Psoas muscle (tissue), 8 donors: ENCODE measurements at places on chromosomes 7 and 10. TPM values are rescaled to one million over a fixed set of nuclear protein-coding genes. Genes with fewer than 3 reads are reported as not detected.

Gene RAB19
- total RNA-seq, result not detected

Gene ANXA8
- not detected for total RNA-seq

DNA sequence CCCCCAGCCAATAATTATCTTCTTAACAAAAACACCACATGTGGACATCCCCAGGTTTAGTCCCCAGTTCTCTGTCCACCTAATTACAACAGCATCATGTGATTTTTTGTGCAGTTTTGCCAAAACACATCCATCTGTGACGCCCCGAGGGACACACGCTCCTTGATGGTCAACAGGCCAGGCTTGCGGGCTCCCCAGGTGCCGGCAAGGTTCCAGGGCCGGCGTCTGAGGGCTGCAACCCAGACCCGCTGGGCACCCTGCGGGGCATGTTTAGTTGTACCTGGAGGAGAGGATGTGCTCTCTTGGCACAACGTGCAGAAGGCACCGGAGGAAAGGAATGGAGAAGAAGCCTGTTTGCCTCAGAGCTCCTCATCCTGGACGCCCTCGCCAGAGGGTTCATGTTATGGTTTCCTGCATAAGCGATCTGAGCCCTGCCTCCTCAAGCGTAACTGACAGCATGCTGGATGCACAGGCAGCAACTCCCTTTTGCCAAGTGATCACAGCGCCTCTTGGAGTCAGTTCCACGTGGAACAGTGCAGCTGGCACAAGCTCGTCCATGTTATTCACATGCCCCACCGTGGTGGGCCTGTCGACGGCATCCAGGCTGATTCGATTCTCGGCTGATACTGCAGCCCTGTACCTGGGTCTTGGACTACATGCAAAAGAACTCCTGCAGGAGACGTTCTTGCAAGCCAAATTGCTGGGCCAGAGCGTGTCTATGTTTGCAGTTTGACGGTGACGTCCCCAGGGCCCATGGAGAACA, 41.6 kb downstream of the JAKMIP3 start:
- H3K27ac ChIP-seq, result no peak overlapping the region
- peak; percentile 42 for DNase-seq
- no peak overlapping the region for H3K4me3 ChIP-seq
- H3K4me1 ChIP-seq, result no peaks in the 10 kb centered on the region
- no peaks in the 10 kb centered on the region for H3K27me3 ChIP-seq
- H3K36me3 ChIP-seq, result no peaks in the 10 kb centered on the region

GRCh38 chr10:11913079-11913641, 90.0 kb downstream of the PROSER2 start:
- no peaks in the 10 kb centered on the region for H3K27me3 ChIP-seq
- H3K4me1 ChIP-seq, result no peaks in the 10 kb centered on the region
- H3K27ac ChIP-seq, result no peak overlapping the region

Gene ASZ1
- total RNA-seq, result not detected

GRCh38 chr7:94422827-94423460, 28.2 kb downstream of the COL1A2 start:
- no peaks in the 10 kb centered on the region for H3K36me3 ChIP-seq
- no peaks in the 10 kb centered on the region for H3K27me3 ChIP-seq
- no peak overlapping the region for H3K27ac ChIP-seq

- no peak overlapping the region for H3K4me3 ChIP-seq
- peaks cover 4% of the 10 kb centered on the region for H3K27me3 ChIP-seq
- H3K27ac ChIP-seq, result no peak overlapping the region
Observed at GRCh38 chr10:62422068-62422590, 48.0 kb downstream of the ZNF365 start.

Gene LRRC18
- not detected for total RNA-seq

DNA sequence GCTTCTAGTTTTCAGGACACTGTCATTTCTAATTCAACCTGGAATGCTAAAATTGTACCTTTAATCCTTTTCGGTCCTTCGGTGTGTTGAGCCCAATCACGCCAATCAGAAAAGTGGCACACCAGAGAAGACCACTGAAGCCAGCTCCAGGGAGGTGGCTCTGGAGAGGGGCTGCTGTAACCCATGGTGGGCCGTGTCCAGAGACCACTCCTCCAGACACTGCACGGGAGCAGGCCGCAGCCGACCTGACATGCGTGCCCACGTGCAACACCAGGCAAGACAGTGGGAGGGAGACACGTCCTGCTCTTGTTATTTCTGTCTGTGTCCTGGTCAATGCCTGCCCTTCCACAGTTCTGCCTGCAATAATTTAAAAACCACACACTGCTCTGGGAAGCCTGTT, 246.1 kb downstream of the ZMYND11 start:
- no peak overlapping the region for H3K27ac ChIP-seq
- no peak overlapping the region for H3K4me3 ChIP-seq
- H3K4me1 ChIP-seq, result no peaks in the 10 kb centered on the region

Gene MMD2
- total RNA-seq, result not detected

- H3K36me3 ChIP-seq, result peaks cover 20% of the 10 kb centered on the region
- H3K27me3 ChIP-seq, result no peaks in the 10 kb centered on the region
Observed at GRCh38 chr7:87170828-87171227, 18.6 kb downstream of the DMTF1 start.

DNA sequence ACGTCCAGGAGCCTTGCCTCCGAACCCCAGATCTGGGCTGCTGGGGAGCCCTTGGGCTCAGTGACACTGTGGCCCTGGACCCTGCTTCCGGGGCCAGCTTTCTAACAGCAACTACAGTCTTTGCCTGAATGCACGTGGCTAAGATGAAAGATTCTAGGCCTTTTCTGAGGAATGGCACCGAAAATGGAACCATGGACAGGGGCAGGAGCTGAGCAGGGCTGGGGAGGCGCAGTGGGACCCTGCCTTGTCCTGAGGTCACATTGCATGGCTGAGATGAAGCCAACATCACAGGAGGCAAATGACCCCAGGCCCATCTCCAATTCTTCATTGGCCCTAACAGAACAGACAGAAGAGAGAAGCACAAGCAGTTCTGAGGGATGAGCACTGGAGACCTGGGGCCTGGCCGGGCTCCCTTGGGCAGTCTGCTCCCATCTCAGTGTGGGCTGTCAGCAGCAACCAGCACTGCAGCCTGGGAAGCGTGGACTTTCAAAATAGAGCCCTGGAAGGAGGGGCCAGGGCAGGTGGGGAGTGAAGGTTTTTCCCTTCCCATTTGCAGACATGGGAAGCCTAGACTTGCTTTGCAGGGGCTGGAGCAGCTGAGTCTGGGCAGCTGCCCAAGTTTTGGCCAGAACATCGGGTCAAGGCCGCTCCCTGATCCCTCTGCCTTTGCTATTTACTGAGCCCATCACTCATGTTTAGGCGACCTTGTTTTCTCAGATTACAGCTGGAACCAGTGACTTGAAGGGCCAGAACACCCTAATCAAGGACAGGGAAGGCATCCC, 114.4 kb upstream of the TCERG1L start:
- DNase-seq, result no peak
- no peak overlapping the region for H3K4me3 ChIP-seq
- no peaks in the 10 kb centered on the region for H3K36me3 ChIP-seq
- H3K27ac ChIP-seq, result no peak overlapping the region
- H3K4me1 ChIP-seq, result no peaks in the 10 kb centered on the region

GRCh38 chr10:103120546-103120945, 72.5 kb downstream of the NT5C2 start:
- no peaks in the 10 kb centered on the region for H3K36me3 ChIP-seq
- H3K27me3 ChIP-seq, result no peaks in the 10 kb centered on the region
- H3K4me1 ChIP-seq, result peaks cover 99% of the 10 kb centered on the region
- peak overlapping the region; percentile 68 for H3K27ac ChIP-seq
- H3K4me3 ChIP-seq, result peak overlapping the region; percentile 23

- H3K27ac ChIP-seq, result peak overlapping the region; percentile 82
- peaks cover 31% of the 10 kb centered on the region for H3K4me1 ChIP-seq
- no peaks in the 10 kb centered on the region for H3K27me3 ChIP-seq
- no peak for DNase-seq
- no peak overlapping the region for H3K4me3 ChIP-seq
Observed at GRCh38 chr10:122234416-122234815, 36.7 kb upstream of the BTBD16 start.

GRCh38 chr10:119412244-119413092, 130.1 kb downstream of the RGS10 start:
- no peaks in the 10 kb centered on the region for H3K27me3 ChIP-seq
- no peak overlapping the region for H3K4me3 ChIP-seq
- H3K27ac ChIP-seq, result peak overlapping the region; percentile 54
- peak; percentile 87 for DNase-seq
- no peaks in the 10 kb centered on the region for H3K36me3 ChIP-seq
- H3K4me1 ChIP-seq, result peaks cover 5% of the 10 kb centered on the region

Gene SPRN
- not detected for total RNA-seq

DNA sequence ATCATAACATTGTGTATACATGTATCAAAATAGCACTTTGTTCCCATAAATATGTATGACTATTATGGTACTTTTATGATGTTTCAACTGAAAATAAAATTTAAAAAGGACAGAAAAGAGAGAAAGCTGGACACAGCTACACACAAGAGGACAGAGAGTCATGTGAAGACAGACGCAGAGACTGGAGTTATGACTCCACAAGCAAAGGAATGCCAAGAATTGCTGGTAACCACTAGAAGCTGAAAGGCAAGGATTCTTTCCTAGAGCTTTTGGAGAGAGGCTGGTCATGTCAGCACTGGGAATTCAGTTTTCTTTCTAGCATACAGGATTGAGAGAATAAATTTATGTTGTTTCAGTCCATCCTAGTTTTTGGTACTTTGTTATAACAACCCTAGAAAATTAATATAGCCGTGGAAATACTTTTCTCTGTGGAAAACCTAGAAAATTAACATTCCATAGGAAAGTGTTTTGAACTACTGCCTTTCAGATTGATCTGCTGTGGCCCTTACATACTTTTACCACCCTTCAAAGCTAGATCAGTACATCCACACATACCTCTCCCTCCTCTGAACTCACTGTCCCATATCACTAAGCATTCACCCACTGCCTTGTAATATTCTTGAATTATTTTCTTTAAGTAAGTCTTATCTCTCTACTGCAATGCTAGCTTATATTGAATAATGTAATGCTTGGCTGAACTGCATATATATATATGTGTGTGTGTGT, 575.3 kb downstream of the IPMK start:
- no peaks in the 10 kb centered on the region for H3K36me3 ChIP-seq
- no peaks in the 10 kb centered on the region for H3K4me1 ChIP-seq
- H3K27me3 ChIP-seq, result no peaks in the 10 kb centered on the region
- no peak for DNase-seq

DNA sequence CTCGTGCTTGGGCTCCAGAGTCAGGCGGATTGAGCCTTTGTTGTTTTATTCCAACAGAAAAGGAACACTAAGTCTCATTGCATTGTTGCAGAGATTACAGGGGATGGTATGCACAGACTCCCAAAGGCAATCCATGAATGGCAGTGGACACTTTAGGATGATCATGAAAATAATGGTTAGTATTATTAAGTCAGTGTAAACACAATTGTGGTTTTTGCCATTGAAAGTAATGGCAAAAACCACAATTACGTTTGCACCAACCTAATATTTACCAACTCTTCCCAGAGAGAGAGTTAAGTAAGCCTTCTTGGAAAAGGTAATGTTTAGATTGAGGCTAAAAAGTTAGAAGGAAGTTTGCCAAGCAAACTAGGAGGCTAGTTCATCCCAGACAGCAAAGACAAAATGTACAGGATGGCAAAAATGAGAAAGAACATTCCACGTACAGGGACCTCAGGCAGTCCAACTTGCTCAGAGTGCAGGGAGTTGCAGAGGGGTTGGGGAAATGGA, 72.9 kb upstream of the AMPH start:
- no peak for DNase-seq
- H3K4me3 ChIP-seq, result no peak overlapping the region
- H3K4me1 ChIP-seq, result no peaks in the 10 kb centered on the region
- H3K27ac ChIP-seq, result no peak overlapping the region
- no peaks in the 10 kb centered on the region for H3K36me3 ChIP-seq

- no peak overlapping the region for H3K27ac ChIP-seq
- no peak overlapping the region for H3K4me3 ChIP-seq
- no peak for DNase-seq
- no peaks in the 10 kb centered on the region for H3K27me3 ChIP-seq
- H3K4me1 ChIP-seq, result no peaks in the 10 kb centered on the region
Observed at GRCh38 chr10:118072840-118073239, 26.1 kb upstream of the RAB11FIP2 start.

- no peaks in the 10 kb centered on the region for H3K36me3 ChIP-seq
- H3K4me1 ChIP-seq, result no peaks in the 10 kb centered on the region
- no peak overlapping the region for H3K27ac ChIP-seq
- peaks cover 37% of the 10 kb centered on the region for H3K27me3 ChIP-seq
- no peak for DNase-seq
- no peak overlapping the region for H3K4me3 ChIP-seq
Observed at GRCh38 chr10:1613511-1613910, 123.8 kb downstream of the ADARB2 start.

GRCh38 chr7:144255471-144255897, 9.1 kb downstream of the OR2A7 start:
- H3K36me3 ChIP-seq, result no peaks in the 10 kb centered on the region
- no peak overlapping the region for H3K4me3 ChIP-seq
- H3K27ac ChIP-seq, result no peak overlapping the region
- no peaks in the 10 kb centered on the region for H3K4me1 ChIP-seq
- DNase-seq, result no peak
- no peaks in the 10 kb centered on the region for H3K27me3 ChIP-seq

DNA sequence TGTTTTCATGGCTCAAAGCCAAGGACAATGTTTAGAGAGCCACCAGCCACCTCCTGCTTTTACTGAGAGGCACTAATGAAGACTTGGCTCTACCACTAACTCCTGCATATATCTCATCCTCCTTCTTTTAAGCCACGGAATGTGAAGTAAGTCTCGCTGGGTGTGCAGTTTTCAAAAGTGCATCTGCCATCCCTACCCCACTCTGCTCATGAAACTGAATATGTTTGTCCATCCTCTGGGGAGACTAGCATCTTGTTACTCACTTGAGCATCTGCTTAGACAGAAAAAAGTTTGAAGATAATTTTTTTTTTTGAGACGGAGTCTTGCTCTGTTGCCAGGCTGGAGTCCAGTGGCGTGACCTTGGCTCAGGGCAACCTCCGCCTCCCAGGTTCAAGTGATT, 40.8 kb downstream of the EPDR1 start:
- no peaks in the 10 kb centered on the region for H3K4me1 ChIP-seq
- no peaks in the 10 kb centered on the region for H3K36me3 ChIP-seq
- no peak overlapping the region for H3K4me3 ChIP-seq
- DNase-seq, result no peak

DNA sequence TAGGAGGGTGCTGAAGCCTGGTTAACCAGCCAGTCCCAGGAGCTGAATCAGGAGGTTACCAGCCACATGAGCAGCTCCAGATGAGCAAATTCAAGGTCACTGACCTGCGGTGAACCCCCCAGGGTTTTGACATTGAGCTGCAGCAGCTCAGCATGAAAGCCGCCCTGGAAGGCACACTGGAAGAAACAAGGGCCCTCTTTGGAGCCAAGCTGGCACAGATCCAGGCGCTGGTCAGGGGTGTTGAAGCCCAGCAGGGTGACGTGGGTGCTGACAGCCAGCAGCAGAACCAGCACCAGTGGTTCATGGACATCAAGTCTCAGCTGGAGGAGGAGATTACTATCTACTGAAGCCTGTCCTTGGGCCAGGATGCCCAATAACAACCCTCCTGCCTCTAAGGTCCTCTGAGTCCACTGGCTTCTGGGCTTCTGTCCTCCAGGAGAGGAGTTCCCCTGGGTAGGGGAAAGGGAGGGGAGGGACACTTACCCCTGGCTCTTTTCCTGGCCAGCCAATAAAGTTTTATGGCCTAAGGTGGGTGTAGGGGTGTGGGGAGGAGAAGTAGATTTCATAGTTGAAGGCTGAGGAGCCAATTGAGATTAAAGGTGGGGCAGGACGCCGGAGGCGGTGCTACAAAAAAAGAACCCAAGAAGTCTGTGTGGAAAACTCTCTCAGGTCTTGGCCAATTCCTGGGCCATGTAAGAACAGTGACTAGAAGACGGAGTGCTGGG, 29.4 kb upstream of the ATOH7 start:
- no peaks in the 10 kb centered on the region for H3K27me3 ChIP-seq
- no peaks in the 10 kb centered on the region for H3K36me3 ChIP-seq
- no peaks in the 10 kb centered on the region for H3K4me1 ChIP-seq
- no peak overlapping the region for H3K27ac ChIP-seq
